C1 segment of cervical spinal cord (tissue), 14 donors: ENCODE measurements at places on chromosomes 4 and X.

- no peak for DNase-seq
These were observed 87.9 kb upstream of the PACRGL start for GRCh38 chr4:20612313-20612712.

DNA sequence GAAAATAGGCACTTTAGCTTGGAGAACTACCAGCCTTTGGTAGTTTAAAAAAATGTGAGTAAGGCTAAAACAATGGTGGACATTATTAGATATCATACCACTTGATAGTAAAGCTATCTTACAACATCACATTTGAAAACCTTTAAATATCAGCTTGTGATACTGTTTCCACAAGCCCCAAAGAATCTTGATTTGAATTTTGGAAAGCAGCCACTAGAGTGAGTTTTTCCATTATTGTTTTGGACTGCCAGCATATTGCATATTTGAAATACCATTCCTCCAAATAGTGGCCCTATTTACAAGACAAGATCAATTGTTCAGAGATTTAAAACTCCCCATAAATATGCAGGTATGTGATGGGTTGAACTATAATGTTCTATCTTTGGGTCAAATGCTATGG, 303.0 kb upstream of the PRPS2 start:
- DNase-seq, result no peak

GRCh38 chr4:19014594-19014993, 993.0 kb upstream of the LCORL start:
- DNase-seq, result no peak

- DNase-seq, result no peak
These were observed 155.8 kb upstream of the DGKK start for GRCh38 chrX:50626432-50626831.

DNA sequence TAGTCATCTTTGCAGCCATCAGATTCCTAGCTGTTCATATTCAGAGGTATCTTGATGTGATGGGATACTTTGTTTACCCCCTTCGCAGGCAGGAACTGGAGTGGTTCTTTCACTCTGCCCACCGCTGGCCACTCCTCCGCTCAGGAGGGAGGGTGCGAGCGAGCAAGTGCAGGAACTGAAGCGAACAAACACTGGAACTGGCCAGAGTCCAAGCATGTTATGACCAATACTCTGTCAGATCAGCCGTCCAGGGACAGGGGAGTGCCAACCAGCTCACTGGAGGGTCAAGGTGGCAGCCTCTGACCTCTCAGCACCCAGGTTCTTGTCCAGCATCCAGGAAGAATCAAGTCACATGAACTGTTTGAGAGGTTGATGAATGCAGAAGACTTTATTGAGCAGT, 18.0 kb upstream of the MANBA start:
- DNase-seq, result no peak

- no peak for DNase-seq
These were observed 31.8 kb upstream of the HSD17B13 start for GRCh38 chr4:87354168-87355102.

GRCh38 chrX:69216911-69217310, 51.7 kb upstream of the PJA1 start:
- DNase-seq, result no peak

GRCh38 chr4:184860018-184860779, 34.4 kb upstream of the ACSL1 start:
- DNase-seq, result no peak
